ENCODE measurements at places on chromosomes 5 and 9.
A peak's percentile ranks its signal among the peaks of the same experiment; 100 is the strongest.

DNA sequence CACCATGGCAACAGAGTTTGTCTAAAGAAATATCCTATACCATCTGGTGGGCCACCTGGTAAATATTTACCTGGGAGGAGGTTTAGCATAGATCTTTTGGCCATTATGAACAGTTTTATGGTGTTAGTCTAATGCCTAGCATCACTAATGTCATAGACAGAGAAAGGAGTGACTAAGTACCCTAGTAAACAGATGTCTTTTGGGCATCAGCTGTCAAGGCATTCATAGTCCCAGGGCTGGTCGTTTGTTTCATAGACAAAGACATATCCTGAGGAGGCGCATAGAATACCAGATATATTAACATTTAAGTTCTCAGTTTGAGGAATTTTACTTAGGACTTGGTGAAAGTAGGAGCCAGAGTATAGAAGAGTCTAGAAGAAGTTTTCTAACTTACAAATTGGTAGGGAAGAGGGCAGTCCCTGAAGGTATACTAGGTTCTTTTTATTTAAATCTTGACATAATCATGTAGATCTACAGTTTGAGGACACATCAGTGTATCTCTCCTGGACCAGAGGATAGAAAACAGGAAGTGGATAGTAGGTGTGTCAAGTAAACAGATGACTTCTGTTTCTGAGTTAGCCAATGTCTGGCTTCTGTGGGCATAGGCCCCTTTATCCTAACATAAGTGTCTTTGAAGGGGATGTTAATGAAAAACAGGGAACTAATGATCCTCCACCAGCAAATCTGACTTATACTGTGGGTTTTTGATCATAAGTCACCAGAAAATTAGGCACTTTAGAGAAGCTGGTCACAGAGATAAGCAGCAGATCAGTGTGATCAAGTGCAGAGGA, 105.0 kb upstream of the PRSS3 start:
- no peak for DNase-seq

DNA sequence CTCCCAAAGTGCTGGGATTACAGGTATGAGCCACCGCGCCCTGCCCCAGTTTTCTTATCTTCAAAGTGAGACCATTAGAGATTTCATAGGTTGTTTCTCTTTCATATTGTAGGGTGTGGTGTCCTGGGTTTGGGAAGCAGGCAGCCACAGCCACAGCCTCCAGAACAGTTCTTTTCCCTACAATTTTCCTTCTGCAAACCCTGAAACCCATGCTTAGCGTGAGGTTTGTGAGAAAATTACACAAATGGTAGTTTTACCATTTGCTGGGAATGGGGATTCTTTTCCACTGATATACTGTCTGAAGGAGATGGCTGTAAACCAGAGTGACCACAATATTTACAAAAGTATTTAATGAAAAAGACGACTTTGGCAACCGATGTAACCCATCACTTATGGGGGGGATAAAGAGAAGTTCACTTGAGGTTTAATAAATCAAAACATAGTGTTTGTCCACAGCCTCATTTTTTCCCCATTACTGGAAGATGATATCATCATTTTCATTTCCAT, 26.7 kb upstream of the ECM2 start:
- no peak for DNase-seq

GRCh38 chr9:90433398-90433941, 209.2 kb downstream of the DIRAS2 start:
- DNase-seq: peak; percentile 68

DNA sequence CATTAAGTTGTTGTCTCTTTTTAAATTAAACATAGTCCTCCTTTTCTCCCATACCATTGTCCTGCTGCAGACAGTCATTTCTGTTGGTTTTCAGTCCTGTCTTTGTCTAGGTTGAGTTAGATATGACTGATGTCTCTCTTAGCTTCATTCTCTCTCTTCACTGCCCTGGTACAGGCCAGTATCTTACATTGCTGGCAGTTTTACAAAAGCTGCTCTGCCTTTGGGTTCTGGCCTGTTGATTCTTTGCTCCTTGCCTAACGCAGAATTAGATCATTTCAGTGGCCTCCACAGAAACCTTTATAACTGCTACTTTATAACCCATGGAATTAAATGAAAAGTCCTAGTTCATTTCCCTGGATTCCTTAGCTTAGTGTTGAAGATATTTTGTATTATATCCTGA, 33.7 kb downstream of the GPR21 start:
- DNase-seq: no peak

DNA sequence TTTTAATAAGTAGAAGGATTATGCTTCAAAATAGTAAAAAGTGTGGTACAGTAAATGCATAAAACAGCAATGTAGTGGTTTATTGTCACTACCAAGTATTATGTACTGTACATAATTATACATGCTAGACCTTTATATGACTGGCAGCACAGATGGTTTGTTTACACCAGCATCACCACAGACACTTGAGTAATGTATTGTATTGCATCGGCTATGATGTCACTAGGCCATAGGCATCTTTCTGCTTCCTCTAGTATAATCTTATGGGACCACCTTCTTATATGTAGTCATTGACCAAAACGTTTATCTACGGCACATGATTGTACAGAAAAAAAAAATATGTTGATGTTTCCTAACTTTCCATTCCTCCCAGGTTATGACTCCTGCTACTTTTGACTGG, 31.9 kb upstream of the SSBP2 start:
- DNase-seq: no peak

DNA sequence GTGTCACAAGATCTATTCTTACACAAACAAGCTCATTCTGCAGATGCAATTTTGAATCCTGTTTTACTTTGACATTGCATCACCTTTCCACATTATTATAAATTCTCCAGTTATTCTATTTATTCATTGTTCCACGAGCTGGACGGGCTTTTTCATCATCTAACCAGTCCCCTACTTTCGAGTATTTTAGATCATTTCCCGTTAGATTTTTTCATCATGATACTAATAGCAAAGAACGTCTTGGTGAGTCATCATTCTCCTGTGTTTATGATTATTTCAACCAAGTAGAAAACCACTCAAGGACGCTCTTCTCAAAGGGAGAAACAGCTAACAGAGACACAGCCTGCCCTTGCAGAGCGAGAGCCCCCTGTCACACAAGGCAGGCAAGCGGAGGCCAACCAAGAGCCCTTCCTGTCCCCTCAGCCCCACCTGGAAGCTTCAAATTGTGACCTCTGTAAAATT, 15.1 kb downstream of the BBLN start:
- DNase-seq: no peak

- DNase-seq: no peak
These were observed 91.9 kb downstream of the RAD23B start for GRCh38 chr9:107375001-107375400.

- no peak for DNase-seq
These were observed 70.4 kb downstream of the LRRC70 start for GRCh38 chr5:62649025-62649424.

GRCh38 chr9:81976351-81976750, 12.2 kb upstream of the SPATA31D1 start:
- DNase-seq: no peak

DNA sequence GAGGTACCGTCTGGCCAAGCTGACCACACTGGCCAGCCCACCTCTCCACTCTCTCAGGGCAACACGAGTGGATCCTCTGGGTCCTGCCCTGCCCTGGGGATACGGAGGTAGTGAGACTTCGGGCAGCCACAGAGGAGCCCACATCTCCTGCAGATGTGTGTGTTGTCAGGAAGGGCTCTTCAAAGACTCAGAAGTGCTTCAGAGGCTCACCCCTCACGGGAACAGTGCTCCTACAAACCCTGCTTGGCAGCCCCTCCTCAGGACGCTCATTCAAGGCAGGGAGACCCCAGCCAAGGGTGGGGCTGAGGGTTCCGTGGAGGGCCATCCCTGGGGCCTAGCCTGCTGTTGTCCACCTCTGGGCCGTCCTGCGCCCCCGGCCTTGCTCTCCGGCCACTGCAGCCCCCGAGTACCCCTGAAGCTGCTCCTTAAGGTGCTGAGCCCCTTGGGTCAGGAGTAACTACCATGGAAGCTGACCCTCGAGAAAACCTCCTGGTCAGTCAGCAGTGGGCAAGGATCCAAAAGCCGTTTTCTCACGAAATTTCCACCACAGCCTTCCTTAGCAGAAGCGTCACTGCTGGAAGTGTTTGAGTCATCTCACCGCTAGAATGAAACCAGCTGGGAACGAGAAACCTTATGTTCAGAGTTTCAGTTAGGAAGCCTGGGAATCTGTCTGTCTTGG, 23.2 kb upstream of the LRRC14B start:
- DNase-seq: no peak

DNA sequence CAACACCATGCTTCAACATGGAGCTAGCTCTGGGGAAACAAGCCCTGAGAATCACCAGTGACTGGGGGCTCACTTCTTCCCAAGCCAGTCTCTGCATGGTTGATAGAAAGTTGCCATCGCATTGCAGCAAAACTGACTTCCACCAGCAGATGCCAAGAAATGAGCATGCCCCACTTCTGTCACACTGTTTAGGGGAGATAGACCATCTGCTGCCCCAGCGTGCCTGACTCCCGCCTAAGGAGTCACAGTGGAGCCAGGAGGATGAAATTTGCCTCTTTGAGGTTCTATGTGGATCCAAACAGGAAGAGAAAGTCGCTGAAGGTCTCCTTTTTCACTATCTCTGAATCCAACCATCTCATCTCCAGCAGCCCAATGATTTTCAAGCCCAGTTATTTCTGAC, 116.7 kb upstream of the SLIT3 start:
- DNase-seq: no peak

- DNase-seq: no peak
These were observed 76.7 kb downstream of the GRAMD2B start for GRCh38 chr5:126499853-126500342.

DNA sequence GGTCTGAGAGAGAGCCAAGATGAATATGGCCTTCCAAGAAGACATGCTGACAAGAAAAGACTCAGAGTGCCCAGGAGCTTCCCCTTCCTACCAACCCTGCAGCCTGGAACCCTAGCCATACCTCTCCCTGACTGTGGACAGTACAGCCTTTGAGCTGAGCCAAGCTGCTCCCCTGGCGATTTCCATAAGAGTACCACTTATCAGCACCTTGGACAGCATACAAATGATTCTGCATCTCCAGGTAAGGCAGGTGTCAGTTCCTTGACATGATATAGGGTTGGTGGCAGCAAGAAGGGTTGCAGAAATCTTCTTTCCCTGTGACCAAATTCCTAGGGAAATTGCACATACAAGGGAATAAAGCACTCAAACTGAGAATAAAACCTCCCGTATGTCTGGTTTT, 58.3 kb downstream of the MFAP3 start:
- DNase-seq: no peak
